Lower lobe of right lung (tissue), 2 donors: ENCODE measurements at places on chromosomes 7 and 10.
A peak's percentile ranks its signal among the peaks of the same experiment; 100 is the strongest.

- no peak for DNase-seq
Observed at GRCh38 chr7:39816462-39817060, 133.5 kb upstream of the CDK13 start.

DNA sequence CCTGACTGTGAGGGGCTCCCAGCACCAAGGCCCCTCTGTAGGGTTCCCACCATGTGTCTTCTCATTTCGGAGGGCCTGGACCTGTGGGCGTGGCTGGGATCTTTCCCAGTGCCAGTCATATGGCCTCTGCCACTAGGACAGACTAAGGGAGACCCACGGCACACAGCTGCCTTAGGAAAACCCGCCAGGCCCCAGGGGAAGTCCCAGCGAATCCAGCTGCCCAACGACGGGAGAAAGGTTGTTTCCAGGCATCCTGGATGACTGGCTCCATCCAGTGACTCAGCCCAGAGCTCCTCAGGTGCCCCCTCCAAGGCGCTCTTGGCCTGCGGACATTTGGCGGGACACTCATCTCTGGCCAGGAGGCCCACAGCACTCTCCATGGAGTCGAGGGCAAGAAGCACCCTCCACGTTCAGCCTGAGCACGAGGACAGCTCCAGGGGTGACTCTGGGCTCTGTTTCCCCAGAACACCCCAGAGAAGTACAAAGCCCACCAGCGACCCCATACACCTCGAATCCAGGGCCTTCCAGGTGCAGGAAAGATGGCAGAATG lies 39.9 kb downstream of the PWWP2B start:
- DNase-seq: no peak

- no peak for DNase-seq
Observed at GRCh38 chr7:6556196-6556595, 4.9 kb upstream of the GRID2IP start.

DNA sequence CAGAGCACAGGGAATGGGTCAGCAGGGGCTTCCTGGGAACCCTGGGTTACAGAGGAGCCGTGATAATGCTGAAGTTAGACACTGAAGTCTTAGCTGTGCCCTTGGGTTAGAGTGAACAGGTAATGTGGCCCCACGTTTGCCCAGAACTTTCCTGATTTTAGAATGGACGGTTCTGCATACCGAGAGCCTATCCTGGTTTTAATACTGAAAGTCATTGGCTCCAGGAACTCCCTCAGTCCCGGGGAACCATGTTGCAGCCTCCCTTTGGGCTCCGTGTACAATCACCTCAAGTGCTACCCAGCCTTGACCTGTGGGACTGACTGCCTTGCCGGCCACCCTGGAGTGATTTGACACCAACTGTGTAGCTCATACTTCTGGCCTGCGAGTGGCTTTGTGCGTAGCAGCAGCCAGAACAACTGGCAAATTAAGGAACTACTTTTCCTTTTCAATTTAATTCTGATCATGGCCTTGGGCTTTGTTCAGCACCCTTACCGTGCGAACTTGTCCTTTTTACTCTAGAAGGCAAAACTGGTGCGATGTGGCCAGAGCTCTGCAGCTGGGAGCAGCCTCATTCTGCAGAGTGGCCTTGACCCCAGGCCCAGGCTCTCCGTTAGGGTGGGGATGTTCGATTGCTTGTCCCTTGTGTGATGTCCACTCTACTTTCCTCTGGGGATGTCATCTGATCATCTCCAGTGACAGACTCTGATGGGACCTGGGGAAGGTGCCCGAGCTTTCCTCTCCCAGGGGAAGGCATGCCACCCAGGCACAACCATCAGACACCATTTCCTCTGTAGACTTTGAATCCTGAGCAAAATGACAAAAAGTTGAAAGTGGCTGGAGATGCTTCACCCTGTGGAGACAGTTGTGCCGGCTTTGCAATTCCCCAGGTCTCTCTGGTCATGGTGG lies 265.9 kb downstream of the GLRX3 start:
- peak; percentile 19 for DNase-seq

- DNase-seq: no peak
Observed at GRCh38 chr7:82566752-82567151, 123.2 kb upstream of the CACNA2D1 start.

GRCh38 chr10:63584725-63585035 lies 63.5 kb downstream of the REEP3 start:
- no peak for DNase-seq

DNA sequence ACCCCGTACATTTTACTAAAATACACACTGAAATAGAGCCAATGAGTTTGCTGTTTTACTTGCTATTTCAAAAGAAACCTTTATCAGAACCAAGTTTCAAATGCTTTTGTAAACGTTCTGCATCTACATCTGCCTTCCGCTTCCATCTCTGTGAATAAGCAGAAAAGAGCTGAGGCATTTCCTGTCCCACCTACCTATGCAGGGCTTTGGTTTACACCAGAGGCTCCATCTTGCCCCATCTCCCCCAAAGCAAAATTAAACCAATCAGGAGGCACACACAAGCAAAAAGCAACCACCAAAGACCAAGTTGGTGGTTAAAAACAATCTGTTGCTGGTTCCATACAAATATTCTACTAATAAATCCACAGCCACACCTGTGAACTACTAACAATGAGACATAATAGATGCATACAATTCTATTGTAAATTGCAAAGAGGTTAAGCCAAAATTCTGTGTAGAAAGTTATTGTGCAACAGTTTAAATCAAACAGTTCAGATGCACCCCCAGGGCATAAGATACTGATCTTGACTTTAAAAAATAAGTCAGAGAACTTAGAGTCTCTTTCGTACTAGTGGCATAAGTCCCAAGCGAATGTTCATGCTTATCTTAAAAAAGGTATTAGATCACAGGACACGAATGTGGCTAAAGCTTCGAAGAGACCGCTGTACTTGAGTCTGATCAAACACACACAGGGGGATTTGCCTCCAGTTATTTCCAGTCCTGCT lies 83.9 kb downstream of the FGFR2 start:
- no peak for DNase-seq

DNA sequence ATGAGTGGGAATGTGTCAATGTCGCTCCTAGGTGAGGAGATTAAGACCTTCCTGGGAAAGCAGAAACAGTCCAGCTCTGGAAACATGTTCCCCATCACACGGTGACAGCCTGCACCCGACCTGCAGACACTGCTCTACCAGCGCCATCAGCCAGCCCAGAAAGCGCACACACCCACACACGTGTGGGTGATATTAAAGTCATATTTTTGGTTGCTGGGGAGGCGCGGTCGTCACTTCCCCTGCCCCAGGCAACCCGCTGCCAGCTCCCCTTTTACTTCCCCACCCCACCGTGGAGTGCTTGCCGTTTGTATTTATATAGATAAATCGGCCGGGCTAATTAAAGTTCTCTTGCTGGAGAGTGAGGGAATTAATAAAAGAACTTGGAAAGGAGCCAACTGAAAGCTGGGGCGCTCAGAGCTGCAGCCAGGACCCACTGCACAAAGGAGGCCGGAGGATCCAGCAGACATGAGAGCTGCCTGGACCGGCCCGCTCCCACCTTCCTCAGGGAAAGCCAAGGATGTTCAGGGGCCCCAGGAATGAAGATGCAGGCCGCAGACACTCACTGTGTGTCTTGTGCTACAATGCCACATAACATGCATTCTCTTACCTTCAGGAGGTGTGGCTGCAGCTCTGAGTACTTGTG lies 145.2 kb upstream of the UNC5B start:
- DNase-seq: no peak

DNA sequence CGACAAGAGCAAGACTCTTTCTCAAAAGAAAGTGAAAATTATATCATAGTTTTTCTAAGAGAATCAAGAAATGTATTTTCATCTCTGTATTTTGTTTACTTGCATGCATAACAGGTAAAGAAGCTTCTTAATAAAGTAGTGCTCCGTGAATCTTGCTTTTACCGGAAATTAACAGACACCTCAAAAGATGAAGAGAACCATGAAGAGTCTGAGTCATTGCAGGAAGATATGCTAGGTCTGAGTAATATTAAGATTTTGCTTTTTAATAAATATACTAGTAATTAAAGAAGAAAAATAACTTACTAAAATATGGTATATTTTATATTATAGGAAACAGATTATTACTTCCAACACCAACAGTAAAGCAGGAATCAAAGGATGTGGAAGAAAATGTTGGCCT lies 39.5 kb upstream of the STOX1 start:
- DNase-seq: no peak
